ENCODE measurements at places on chromosomes 3 and 15.

GRCh38 chr15:63463793-63464192, 40.6 kb upstream of the USP3 start:
- DNase-seq = no peak

DNA sequence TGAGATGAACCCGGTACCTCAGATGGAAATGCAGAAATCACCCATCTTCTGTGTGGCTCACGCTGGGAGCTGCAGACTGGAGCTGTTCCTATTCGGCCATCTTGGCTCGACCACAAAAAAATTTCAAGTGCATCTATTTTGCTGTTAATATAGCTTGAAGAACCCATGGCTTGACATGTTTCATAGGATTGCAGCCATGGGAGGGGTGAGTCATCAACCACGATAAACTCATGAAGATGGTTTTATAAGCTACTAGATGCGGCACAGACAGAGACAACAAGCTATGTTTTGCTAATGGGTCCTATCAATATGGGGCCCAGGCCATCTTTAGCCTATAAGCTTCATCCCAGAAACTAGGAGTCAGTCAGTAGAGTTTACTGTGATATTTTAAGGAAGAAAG, 100.4 kb upstream of the PHLDB2 start:
- DNase-seq = peak; percentile 80

- peak; percentile 41 for DNase-seq
Observed at GRCh38 chr3:193554811-193555210, at the start of gene ATP13A4. Gene ATP13A4 (minus strand): TSS chr3:193554895. CDS start chr3:193554799, 96 bp downstream.

DNA sequence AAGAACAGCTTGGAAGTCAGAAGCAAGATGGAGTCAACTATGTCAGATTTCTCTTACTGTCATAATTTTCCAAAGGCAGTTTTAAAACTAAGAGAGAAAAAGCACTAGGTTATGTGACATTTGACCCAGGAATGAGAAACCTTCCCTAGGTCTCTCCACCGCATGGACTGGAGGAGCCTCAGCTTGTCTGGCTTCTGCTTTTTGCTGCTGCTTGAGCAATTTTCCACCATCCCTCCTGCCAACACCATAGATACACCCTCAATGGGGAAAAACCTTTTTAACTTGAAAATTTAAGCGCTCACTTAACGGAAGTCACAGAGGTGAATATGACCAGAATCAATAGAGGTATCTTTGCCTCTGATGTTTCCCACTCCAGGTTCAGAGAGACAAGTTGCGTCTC, 17.8 kb upstream of the IREB2 start:
- DNase-seq = no peak

GRCh38 chr15:80732167-80732566, 37.1 kb downstream of the ABHD17C start:
- no peak for DNase-seq

Data from epithelial cell of esophagus (primary cell).